ENCODE measurements at places on chromosomes 3 and 15.

GRCh38 chr3:87082796-87083440, 92.0 kb upstream of the VGLL3 start:
- DNase-seq = peak; percentile 60

DNA sequence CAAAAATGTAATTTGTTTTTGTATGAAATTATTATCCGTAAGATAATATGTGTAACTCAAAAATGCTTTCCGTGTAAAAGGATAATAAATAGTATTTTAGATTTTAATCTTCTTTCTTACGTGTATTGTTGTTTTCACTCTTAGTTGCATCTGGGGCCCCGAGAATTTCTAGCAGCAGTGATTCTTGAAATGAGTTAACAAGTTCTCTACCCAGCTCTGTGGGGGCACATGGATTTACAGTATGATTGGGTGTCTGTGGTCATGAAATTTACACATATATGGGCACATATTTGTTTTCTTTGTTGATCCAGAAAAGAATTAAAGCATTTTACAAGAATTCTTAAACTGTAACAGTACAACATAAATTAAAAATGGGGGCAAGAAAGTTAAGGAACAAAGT, 145.9 kb upstream of the LRRFIP2 start:
- no peak for DNase-seq

- DNase-seq = no peak
Observed at GRCh38 chr15:59605994-59606393, 5.6 kb upstream of the GCNT3 start.

DNA sequence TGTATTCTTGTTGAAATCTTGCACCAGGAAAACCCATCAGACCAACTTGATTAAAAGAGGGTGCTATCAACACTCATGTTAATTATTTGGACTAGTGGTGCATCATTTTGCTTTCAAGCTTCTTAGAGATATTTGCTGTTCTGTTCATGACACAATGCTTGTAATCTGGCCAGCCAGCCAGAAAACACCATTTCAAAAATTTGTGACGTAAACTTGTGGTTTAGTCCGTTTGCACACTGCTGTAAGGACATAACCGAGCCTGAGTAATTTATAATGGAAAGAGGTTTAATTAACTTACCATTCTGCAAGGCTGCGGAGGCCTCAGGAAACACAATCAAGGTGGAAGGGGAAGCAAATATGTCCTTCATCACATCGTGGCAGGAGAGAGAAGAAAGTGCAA, 374.3 kb upstream of the TGFBR2 start:
- DNase-seq = no peak

DNA sequence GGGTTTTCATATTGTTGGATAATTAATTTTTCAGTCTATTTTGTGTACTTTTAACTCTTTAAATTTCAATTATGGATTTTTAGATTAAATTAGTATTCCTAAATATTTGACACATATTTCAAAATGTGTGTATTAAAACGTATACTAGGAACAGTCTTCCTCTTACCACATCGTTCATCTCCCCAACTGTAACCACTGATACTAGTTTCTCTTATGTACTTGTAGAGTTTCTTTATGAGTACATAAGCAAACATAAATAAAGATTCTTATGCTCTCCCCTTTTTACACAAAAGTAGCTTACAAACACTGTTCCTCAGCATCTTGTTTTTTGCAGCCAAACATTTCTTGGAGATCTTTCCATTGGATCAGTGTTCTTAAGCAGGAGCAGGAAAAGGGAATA, 45.9 kb downstream of the CMSS1 start:
- no peak for DNase-seq

DNA sequence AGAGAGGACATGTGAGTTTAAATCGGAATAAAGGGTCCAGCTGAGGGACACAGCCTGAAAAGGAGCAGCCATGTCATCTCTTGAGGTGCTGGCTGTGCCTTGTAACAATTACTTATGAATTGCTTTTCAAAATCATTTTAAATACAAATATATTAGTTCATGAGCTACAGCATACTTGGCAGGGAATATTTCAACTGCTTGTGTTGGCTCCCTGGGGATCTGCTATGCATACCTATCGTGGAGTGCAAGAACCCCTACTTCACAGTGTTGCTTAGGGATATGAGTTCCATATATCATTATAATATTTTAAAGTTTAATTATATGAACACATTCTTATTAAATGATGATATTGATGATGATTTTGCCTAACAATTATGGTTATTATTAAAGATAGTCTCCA, 19.1 kb upstream of the P2RY14 start:
- DNase-seq = no peak

DNA sequence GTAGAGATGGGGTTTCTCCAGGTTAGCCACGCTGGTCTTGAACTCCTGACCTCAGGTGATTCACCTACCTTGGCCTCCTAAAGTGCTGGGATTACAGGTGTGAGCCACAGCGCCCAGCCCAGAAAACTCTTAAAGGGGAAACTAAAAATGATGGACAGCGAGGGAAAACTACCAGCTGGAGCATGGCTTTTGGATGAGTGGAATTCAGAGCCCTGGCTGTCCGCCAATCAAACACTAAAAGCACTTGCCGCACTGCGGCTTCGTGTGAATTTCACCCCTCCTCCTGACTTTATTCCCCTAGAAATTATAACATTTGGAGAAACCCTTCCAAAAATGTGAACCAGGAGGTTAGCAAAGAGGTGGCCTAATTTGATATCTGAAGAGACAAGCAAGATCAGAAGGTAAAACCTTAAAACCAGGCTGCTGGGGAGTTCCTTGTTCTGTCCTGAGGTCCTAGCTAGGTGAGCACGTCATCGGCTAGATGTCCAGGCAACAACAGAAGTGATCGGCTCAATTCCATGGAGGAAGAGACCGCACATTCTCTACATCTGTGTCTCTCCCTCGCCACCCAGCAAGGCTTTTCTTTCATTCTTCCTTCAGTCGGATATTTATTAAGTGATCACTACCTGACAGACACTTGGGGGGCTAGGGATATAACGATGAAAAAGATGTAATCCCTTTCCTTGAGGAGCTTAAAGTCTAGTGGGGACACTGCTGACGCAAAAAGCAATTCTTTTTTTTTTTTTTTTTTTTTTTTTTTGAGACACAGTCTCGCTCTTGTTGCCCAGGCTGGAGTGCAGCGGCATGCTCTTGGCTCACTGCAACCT, 1.7 kb downstream of the TM4SF19 start:
- no peak for DNase-seq

- DNase-seq = no peak
Observed at GRCh38 chr15:68492855-68493254, 60.9 kb upstream of the ITGA11 start.

DNA sequence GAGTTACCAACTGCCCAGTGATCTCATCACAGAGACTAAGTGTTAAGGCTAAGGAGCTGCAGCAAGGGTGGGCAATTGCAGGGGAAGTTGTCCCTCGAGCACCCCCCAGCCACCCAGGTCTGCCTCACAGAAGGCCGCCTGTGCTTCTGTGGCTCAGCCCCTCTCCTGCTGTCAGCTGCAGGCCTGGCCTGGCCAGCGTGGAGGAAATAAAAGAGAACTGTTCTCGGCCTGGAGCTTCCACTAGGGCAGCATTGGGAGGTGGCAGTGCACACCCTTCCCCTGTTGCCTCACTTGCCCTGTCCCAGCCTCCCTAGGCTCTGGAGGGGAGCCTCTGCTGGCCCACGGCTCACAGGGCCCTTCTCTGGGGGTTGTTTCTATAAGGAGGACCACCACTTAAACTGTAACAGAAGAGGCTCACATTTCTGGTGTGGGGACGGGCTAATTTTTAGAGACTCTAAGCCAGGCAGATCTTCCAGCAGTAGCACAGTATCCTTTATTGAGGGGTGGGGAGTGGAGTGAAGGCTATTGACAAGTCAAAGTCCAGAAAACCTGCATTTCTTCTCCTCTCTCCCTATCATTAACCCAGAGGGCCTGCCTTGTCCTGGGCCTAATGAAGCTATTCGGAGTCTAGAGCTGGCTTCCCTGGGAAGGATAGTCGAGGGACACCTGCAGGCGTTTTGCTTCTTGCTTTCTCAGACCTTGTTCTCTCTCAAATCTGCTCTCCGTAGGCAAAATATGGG, 75.6 kb upstream of the ADPGK start:
- no peak for DNase-seq
